ENCODE measurements at places on chromosomes 1 and 21.

DNA sequence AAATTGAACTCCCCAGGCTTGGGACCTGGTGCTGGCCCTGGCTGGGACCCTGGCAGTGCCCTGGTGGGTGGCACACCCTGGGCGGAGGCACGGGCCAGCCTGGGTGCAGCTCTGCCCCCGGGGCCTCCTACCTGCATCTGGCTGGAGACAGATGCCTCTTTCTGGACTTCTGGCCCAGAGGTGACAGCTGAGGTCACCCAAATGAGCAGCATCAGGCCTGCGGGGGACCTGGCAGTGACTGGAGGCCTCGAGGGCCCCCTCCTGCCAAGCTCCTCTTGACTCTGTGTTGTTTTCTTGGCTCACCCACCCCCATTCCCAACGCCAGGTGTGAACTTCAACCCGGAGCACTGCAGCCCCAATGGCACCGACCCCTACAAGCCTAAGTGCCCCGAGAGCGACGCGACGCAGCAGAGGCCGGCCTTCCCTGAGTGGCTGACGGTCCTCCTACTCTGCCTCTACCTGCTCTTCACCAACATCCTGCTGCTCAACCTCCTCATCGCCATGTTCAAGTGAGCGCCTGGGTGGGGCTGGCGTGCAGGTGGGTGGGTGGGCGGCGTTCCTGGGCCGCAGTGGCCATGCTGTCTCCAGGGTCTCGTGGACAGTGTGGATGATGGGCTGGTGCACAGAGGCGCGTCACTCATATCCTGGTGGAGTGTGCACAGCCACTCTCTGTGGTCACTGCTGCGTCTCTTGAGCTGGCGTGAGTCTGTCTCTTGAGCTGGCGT, 41.6 kb upstream of the LRRC3 start:
- no peak for DNase-seq

GRCh38 chr1:42152119-42152518, 1.1 kb upstream of the GUCA2B start:
- no peak for DNase-seq

DNA sequence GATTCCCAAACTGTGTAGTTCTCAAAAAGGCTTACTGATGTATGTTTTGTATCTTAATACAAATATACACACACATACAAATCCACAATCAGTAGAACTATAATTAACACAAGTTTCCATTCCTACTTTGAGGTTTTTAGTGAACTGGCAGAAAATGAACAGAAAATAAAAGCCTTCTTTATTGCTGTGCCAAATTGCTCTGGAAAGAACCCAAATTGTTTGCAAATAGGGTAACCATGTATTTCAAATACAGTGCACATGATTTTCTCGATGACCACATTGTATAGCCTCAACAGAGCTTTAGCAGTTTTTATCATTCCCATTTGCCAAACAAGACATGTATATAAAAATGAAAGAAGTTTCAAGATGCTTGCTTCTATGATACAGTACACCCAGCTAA, 173.3 kb downstream of the COL24A1 start:
- DNase-seq: no peak

DNA sequence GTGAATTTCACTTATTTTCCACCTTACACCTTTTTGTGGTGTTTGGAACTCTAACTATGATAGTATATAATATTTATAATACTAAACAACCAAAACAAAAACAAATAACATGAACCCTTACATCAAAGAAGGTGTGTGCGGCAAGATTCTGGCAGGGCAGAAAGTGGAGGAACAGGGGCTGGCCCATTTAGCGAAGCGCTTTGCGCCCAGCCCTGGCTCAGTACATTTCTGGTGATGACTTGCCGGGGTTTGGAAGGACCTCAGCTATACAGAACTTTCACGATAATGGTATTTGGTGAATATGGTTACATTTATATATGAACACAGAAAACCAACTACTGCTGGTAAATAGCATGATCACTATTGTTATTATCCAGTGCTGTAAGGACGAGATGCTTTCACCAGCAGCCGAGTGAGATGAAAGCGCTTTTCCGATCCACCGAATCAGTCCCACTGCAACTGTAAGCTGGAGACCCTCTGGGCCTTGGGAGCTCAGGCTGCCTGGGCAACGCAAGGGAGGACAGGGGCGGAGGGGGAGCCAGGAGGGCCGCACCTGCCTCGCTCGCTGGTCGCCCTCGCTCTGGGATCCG, 63.9 kb downstream of the CD247 start:
- peak; percentile 50 for DNase-seq

DNA sequence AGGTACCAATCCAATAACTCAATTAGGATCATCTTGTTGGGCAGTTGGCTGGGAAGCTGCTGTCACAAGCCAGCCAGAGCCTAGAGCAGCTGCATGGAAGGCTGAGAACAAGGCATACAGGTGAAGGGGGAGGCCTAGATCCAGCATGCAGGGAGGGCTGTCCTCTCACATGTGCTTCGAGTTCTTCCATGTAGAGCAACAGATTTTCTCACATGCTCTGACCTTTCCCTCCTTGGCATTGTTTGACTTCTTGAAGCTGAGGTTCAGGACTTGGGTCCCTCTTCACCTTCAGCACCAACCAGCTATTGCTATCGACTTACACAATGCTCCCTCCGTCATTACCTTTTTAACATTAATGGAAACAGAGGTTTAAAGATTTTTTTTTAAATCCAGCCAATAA, 257.7 kb downstream of the ATG4C start:
- no peak for DNase-seq

- DNase-seq: no peak
Observed at GRCh38 chr1:210771131-210771530, 362.8 kb downstream of the KCNH1 start.

- peak; percentile 11 for DNase-seq
Observed at GRCh38 chr1:234256359-234256758, 116.9 kb upstream of the COA6 start.

GRCh38 chr1:69993810-69994209, 211.6 kb downstream of the LRRC40 start:
- no peak for DNase-seq

DNA sequence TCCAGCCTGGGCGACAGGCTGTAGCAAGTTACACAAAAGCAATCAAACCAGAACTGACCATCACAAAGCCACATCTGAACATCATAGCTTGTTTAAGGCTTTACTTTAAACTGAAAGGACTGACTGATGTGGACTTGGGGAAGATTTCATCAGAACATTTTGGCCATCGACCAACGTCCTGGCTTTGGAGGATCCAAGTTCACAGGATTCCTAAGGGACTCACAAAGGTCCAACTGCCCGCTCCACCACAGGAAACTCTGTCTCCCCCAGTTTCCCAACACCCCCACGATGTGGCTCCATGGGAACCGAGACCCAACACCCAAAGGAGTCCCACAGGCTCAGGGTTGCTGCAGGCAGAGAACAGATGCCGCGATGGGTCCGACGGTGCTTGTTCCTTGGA, 9.3 kb downstream of the SSU72 start:
- DNase-seq: no peak

DNA sequence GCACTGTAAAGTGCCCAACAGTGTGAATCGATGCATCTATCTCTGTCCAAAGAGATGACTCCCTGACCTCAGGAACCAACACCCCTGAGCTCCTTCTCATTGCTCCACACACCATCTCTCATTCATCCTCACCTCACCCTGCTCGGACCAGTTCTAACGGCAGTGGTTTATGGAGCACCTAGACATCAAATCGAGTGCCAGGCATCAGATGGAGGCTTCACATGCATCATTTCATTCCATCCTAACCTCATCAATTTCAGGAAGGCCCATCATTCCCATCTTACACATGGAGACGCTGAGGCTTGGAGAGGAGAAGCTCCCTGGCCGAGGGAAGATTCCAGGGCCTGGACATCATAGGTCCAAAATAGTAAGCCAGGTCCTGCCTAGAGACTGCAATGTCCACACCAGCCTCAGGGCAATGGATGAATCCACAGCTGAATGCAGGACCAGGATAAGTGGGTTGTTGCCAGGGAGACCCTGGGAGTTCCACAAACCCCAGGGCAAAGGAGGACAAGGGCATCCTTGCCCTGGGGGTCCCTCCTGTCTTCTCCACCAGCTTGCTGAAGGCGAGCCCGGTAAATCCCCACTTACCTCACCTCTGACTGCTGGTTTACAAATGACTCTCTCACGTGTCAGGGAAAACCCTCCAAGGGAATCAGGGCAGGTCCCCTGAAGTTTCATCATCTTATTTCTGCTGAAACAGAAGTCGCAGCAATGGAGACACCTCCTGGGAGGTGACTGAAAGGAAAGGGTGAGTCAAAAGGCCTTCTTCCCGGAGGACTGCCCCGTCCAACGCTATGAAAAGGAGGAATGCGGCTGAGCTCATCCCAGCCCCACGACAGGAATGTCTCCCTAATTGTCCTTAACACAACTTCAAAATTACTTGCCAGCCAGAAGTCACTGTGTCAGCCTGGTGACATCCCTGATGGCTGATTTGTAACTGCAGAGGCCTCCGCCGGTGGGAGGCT, 9.0 kb upstream of the IFFO2 start:
- DNase-seq: peak; percentile 71

DNA sequence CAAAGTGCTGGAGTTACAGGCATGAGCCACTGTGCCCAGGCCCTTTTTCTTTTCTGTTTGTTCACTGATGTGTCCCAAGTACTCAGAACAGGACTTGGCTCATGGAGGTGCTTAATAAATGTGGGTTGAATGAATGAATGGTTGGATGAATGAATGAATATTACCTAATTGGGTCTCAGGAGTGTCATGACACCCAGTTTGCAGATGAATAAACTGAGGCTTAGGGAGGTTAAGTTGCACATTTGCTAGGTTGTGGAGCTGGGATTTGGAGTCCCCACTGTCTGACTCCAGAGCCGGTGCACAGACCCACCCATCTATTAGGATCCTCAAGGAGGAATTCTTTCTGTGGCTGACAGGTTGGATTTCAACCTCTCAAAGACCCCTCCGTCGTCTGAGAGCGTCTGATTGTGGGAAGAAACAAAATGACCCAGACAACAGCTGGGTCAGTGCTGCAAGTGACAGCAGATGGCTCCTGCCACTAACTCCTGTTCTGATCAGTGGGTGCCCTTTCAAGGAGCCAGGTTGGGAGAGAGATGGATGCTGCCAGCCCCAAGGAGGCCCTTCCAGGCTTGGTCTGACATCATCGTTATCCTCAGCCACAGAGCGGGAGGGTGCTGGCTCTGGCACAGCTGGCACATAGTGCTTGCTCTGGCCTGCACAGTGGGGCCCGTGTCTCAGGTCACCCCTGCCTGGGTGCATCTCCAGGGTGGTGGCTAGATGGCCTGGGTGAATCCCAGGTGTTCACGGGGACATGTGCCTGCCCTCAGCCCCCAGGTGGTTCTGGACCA, 24.2 kb downstream of the ARHGEF10L start:
- DNase-seq: no peak

- no peak for DNase-seq
Observed at GRCh38 chr1:115099693-115100050, 10.4 kb upstream of the TSPAN2 start.

DNA sequence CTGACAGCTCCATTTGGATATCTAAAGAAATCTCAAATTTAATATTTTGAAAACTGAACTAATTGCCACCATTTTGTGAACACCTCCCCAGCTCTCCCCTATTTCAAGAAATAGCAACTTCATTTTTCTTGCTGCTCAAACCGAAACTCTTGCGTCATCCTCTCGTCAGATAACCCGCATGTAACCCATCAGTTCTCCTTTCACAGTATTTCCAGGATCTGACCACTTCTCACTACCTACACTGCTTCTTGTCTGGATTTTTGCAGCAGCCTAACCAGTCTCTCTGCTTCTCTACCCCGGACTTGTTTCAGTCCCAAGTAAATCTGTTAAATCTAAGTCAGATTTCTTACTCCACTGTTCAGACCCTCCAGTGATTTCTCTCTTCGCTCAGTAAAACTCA, 75.6 kb downstream of the MTR start:
- DNase-seq: no peak

Measured in activated CD8-positive, alpha-beta T cell treated with anti-CD3 and anti-CD28 coated beads for 36 hours (primary cell).